ENCODE measurements at places on chromosomes 4 and X. TPM values are rescaled to one million over a fixed set of nuclear protein-coding genes. Genes with fewer than 3 reads are reported as not detected.

Gene EDA2R
- 30.9 TPM for polyA plus RNA-seq

Gene TMEM271
- polyA plus RNA-seq: not detected

DNA sequence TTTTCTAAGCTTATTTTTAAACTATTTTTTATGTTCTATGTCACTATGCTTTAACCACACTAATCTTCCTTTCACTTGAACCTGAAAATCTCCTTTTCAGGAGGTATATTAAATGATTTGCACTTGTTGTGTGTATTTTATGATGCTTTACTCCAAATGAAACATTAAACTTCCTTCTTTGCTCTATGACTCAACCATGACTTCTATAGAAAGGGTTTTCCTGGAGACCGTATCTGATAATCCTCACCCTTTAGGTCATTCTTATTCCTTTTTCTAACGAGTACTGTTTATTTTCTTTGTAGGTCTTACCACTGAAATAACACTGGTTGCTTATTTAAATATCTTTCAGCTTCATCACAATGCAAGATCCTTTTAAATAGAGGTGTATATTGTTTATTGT, 1163.2 kb downstream of the PCDH18 start:
- no peak for DNase-seq

DNA sequence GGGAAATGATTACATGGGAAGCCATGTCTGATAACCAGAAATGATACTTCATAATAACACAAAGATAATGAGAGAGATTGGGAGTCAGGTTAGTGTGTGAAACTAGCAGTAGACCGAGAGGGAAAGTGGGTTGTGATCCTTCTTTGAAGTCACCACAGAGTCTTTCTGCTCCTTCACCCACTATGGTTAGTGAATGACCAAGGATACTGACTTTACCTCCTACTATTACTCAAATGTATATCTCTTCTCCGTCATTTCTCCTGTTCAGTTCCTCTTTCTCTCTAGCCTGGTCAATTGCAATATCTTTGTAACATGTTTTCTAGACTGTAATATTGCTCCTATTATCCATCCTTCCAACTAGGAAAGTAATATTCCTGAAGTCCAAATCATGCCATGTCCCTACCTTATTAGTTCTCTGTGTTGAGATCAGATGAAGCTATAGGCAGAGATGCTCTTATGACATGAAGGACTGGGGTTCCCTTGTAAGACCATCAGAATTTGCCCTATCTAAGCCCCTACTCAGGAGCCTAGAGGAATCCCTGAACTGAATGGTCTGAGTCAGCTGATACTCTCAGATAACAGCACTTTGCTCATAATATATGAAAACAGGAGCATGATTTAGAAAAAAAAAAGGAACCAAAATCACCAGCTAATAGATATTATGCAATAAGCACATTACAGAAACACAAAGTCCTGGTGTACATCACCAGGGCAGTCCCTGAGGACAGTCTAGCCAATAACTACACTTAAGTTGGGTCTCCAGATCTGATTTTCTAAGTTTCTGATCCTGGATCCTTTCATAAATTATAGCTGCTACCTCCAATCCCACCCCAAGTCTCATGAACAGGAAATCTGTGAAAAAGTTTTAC, 81.2 kb downstream of the SHROOM3 start:
- DNase-seq: no peak

DNA sequence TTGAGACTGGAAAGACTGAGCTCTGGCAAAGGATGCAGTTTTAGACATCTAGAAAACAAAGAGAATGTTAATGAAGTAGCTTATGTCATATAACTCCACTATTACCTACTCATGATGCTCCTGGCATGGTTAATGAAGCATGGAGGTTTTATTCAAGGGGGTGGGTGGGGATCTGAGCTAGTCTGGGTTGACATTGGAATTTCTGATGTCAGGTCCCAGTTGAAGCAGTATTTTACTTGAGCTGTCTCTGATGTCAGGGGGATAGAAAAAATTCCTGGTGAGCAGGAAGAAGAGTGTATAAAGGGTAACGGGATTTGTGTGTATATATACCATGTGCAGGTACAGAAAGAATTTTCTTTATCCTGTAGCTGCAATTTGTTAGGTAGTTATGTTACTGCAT, 102.0 kb downstream of the ELOVL6 start:
- DNase-seq: no peak
